Endodermal cell (in vitro differentiated cells): ENCODE measurements at places on chromosomes 2 and 18. TPM values are rescaled to one million over a fixed set of nuclear protein-coding genes. Genes with fewer than 3 reads are reported as not detected.

DNA sequence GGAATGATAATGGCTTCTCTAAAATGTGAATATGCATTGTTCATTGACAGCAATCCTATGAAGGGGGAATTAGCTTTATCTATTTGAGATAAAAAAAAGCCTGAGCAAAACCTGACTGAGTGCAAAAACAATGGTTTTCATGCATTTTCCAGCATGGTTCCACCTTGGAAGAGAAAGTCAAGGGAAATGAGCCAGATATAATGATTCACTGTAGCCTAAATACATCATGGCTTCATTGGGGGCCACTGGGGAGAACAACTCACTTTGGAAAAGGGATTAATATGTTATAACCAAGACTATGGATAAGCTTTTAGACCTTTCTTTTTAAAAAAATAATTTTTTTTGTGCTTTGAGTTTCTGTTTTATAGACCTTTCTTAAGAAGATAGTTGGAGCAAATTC, 679.7 kb downstream of the NYAP2 start:
- H3K36me3 ChIP-seq, result no peaks in the 10 kb centered on the region
- peaks cover 6% of the 10 kb centered on the region for H3K4me1 ChIP-seq
- DNase-seq, result no peak
- H3K4me3 ChIP-seq, result no peak overlapping the region
- H3K27ac ChIP-seq, result no peak overlapping the region
- H3K27me3 ChIP-seq, result peaks cover 9% of the 10 kb centered on the region

DNA sequence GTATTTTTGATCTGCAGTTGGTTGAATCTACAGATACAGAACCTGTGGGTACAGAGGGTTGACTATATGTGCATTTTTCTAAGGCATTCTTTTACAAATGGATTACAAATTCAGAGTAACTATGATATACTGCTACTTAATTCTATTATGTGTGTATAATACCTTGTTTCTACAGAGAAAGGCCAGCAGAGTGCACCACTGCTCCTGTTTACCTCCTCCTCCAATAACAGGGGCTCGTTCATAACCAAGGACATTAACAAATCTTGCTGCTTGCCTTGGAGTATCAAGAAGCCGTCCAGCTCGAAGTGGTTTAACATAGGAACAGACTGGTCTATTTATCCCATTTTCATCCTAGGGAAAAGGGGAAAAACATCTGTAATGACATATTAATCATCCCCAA, 16.4 kb downstream of the CEP76 start:
- H3K4me1 ChIP-seq, result no peaks in the 10 kb centered on the region
- DNase-seq, result no peak
- H3K27ac ChIP-seq, result no peak overlapping the region
- H3K27me3 ChIP-seq, result no peaks in the 10 kb centered on the region
- H3K4me3 ChIP-seq, result no peak overlapping the region
- H3K36me3 ChIP-seq, result peaks cover 36% of the 10 kb centered on the region

GRCh38 chr2:152823905-152824304, 105.5 kb downstream of the ARL6IP6 start:
- no peak overlapping the region for H3K4me3 ChIP-seq
- no peak overlapping the region for H3K27ac ChIP-seq
- no peak for DNase-seq
- H3K4me1 ChIP-seq, result peaks cover 10% of the 10 kb centered on the region
- no peaks in the 10 kb centered on the region for H3K36me3 ChIP-seq

The DTNA gene
- total RNA-seq, result 48.5 to 167 TPM (median 51.6 TPM) in 3 replicates

The ZC3H6 gene
- 21.5 to 26.4 TPM (median 24.0 TPM) in 3 replicates for total RNA-seq

The FRZB gene
- total RNA-seq, result 95.9 to 111 TPM (median 107 TPM) in 3 replicates
